Activated T-cell treated with anti-CD3 and anti-CD28 coated beads for 4 hours (primary cell): ENCODE measurements at places on chromosomes 16 and 17.

DNA sequence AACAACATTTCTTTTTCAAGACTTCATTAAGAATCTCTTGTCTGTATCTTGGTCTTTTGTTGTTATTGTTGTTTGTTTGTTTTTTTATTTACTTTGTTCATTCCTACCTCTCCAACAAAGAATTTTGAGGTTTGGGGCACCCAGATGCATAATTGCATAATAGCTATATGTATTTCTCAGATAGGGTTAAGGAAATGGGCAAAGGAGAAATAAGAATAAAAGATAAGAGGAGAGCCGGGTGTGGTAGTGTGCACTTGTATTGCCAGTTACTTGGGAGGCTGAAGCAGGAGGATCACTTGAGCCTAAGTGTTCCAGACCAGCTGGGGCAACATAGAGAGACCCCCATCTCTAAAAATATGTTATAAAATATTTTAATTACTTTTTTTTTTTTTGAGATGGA is 30.5 kb downstream of the CDH1 start:
- no peak for DNase-seq

DNA sequence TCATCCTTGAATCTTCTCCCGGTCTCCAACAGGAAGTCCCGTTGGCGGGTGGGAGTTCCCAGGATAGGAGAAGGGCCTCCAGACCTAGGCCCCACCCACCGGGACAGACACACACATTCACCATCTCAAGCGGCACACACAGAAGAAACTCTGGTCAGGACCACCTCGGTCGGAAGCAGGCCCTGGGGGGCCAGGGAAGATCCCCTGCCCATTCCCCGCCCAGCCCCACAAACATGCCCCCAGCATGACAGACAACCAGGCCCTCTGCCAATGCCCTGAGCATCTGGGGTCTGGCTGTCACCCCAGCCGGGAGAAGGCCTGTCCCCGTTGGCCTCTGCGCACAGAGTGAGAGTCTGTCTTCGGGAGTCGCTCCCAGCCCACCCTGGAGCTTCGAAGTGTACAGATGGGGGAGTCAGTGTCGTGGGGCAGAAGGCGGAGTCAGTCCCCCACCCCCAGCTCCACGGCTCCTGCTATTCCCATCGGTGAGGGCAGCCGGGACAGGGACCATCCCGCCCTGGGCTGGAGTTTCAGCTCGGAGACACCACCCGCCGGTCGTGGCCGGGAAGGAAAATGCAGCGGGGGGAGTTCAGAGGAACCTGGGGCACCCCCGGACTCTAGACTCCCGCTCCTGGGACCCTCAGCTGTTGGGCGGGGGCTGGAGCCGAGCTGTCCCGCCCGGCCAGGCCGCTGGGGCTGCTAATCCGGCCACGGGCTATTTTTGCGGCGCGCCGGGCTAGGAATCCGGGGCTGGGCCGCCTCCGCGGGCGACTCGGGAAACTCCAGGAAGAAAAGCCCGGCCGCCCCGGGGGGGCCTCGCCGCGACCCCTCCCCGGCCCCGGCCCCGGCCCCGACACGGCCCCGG is 660 bp downstream of the RHBDF1 start:
- no peak for DNase-seq

- DNase-seq: peak; percentile 79
Observed at GRCh38 chr17:82751571-82752370, at the start of gene TBCD. Gene TBCD (plus strand): TSS chr17:82752065. CDS start chr17:82752194, 129 bp downstream.

- DNase-seq: no peak
Observed at GRCh38 chr17:3804503-3804931, 3.5 kb upstream of the ITGAE start.

GRCh38 chr16:11090232-11090631 is 145.9 kb downstream of the CLEC16A start:
- DNase-seq: no peak

DNA sequence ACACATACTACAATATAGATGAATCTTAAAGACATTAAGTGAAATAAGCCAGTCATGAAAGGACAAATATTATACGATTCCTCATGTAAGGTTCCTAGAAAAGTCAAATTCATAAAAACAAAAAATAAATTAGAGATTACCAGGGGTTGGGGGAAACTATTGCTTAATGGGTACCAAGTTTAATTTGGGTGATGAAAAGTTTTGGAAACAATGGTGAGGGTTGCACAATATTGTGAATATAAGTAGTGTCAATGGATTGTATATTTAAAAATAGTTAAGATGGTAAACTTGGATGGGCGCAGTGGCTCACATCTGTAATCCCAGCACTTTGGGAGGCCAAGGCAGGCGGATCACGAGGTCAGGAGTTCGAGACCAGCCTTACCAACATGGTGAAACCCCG is 17.9 kb downstream of the HSF5 start:
- no peak for DNase-seq

- no peak for DNase-seq
Observed at GRCh38 chr17:2751491-2751890, 2.0 kb upstream of the CCDC92B start.

DNA sequence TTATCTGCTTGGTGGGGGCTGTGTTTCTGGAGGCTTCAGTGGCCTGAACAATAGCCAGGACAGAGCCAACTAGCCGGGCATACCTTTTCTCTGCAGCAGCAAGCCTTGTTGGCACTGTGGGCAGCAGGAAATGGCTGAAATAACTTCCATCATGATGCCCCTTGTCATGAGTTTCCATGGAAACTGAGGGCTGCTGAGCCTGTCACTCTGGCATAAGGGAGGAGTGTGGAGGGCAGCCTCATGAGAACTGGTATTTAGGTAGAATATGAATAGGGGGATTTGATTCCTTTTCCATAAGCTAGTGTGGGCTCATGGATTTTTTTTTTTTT is 39.4 kb downstream of the PLCG2 start:
- no peak for DNase-seq

- no peak for DNase-seq
Observed at GRCh38 chr17:3189961-3190360, 7.4 kb upstream of the OR1A2 start.

DNA sequence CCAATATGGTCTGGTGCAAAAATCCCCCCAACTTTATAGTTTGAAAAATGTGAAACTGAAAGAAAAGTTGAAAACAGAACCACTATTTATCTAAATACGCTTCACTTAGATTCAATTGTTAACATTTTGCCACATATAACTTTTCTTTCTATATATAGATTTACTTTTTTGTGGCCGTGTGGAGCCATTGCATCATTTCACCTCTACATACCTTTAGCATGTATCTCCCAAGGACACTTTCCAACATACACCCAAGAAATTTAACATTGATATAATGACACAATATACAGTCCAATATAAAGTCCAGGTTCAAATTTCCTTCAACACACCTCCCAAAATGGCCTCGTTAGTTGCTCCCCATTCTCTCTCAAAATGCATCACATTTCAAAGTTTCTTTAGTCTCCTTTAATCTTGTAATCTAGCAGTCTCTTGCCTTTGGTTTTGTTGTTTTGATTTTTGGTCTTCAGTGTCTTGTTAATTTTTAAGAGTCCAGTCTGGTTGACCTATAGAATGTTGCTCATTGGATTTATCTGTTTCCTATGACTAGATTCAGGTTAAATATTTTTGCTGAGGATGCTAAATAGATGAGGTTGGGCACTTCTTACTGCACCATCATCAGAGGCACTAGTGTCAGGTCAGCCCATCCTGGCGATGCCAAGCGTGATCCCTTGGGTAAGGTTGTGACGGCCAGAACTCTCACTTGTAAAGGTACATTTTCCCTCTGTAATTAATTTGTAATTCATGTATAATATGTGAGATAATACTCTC is 64.3 kb upstream of the BCAR1 start:
- DNase-seq: no peak

- no peak for DNase-seq
Observed at GRCh38 chr16:49000594-49000993, 281.0 kb downstream of the CBLN1 start.

DNA sequence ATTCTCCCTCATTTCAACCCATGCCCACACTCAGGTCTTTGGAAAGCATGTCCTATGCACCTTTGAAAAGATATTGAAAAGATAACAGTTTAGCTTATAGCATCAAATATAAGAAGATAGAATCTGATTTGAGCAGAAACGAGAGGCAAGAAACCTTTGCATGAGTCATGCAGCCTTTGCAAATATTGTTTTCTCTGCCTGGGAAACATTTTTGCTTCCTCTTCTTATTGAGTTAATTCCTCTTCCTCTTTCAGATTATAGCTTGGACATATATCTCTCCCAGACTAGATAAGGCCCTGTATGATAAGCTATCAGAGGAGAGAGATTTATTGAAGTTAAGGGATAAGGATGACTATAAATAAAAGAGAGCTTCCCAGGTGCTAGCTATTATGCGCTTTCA is 46.1 kb upstream of the KCNJ2 start:
- DNase-seq: no peak

- DNase-seq: no peak
Observed at GRCh38 chr17:37133136-37133535, 184.4 kb downstream of the AATF start.

GRCh38 chr17:15952048-15952532 is 7.2 kb downstream of the ADORA2B start:
- DNase-seq: no peak

DNA sequence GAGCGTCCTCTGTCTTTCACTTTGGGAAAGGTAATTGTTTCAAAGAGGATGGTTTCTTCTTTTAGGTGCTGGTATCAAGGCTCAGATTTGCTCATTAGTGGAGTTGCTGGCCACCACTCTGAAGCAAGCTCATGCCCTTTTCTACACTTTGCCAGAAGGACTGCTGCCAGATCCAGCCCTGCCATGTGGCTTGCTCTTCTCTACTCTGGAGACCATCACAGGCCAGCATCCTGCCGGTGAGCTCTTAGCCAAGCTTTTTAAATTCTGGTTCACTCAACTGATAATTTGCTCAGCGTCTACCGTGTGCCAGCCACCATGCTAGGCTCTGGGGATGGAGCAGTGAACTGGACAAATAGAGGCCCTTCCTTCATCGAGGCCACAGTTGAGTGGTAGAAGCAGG is 4.3 kb downstream of the COG1 start:
- no peak for DNase-seq

DNA sequence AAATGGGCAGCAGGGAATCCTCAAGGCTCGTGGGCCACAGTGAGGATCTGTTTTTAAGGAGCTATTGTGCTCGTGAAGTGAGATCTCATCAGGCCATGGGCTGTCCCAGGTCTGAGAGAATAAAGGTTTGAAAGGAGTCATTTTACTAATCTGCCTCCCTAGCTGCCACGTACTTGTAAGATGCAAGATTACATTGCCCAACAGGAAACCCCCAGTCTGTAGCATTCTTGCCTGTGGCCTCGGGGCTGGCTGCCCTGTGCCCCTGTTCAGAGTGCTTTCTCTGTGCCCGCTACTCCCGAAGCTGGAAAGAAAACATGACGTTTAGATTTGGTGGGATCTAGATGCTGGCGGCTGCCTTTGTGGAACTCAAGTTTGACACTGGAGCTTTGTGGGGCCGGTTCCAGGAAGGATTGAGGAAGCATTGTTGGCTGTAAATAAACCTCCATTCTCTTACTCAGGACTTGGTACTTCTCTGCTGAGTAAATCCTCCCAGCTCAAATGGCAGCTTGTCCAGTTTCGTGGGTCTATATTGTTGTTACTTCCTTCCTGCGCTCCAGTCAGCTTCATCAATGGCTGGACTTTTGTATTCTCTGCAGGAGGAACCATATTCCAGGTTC is 21.2 kb downstream of the SAP30BP start:
- no peak for DNase-seq

- no peak for DNase-seq
Observed at GRCh38 chr17:57913575-57914272, 41.5 kb downstream of the CUEDC1 start.

DNA sequence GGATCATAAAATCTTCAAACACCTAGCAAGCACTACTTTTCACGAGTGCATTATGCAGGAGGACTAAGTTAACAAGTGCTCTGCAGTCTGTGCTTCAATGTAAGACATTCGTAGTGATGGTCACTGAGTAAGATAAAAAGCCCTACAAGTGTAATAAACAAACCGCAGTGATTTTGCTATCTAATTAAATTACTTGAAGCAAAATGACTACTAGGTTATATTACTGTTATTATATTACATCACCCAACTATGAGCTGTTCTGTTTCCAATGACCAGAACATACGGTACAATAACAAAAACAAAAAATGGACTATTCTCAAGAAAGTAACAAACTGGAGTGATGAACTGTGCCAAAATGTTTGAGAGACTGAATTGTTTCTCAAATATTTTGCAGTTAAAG is 11.2 kb downstream of the KLHL10 start:
- DNase-seq: no peak

DNA sequence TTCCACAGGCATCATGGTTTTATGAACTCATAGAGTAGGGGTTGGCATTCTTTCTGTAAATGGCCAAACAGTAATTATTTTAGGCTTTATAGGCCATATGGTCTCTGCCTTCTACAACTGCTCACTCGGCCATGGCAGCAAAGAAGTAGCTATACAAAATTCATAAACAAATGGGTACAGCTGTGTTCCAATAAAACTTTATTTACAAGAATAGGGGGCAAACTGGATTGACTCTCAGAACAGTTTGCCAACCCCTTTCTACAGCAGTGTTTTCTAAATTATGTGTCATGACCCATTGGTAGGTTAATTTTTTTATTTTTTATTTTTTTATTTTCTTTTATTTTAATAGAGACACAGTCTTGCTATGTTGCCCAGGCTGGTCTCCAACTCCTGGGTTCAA is 20.4 kb downstream of the GOT2 start:
- DNase-seq: no peak
